Karpas-422 (cell line): ENCODE measurements at places on chromosomes 7 and 10. TPM values are rescaled to one million over a fixed set of nuclear protein-coding genes. Genes with fewer than 3 reads are reported as not detected.

Gene NPTX2
- total RNA-seq = not detected in 2 replicates

Gene PLCE1
- not detected in 2 replicates for total RNA-seq

Gene GPR15LG
- not detected in 2 replicates for total RNA-seq

Gene DKK1
- total RNA-seq = not detected in 2 replicates

Gene ABCB1
- total RNA-seq = not detected in 2 replicates

Gene TMEM270
- not detected in 2 replicates for total RNA-seq

Gene EGR2
- total RNA-seq = 0.41 TPM in 1 of 2 replicates, not detected in the other

Gene TMEM236
- 0.04 and 0.19 TPM in 2 replicates for total RNA-seq

Gene CC2D2B
- total RNA-seq = 0.30 TPM in 1 of 2 replicates, not detected in the other

Gene KIAA1549
- total RNA-seq = not detected in 2 replicates

Gene FGFBP3
- total RNA-seq = 0.22 and 0.71 TPM in 2 replicates

Gene ZNF853
- total RNA-seq = 0.04 TPM in 1 of 2 replicates, not detected in the other

Gene CPA4
- total RNA-seq = not detected in 2 replicates

Gene ZPBP
- total RNA-seq = not detected in 2 replicates

Gene GPC2
- 1.9 and 5.3 TPM in 2 replicates for total RNA-seq

Gene UCN3
- total RNA-seq = not detected in 2 replicates

Gene ZNF438
- total RNA-seq = 0.26 and 3.1 TPM in 2 replicates

Gene ZNF727
- total RNA-seq = not detected in 2 replicates

Gene SLC35G1
- total RNA-seq = 1.5 and 2.1 TPM in 2 replicates

Gene CYP26C1
- 0.14 and 0.30 TPM in 2 replicates for total RNA-seq

Gene FEZF1
- not detected in 2 replicates for total RNA-seq

Gene NUTM2B
- 0.34 and 0.61 TPM in 2 replicates for total RNA-seq

Gene PRTFDC1
- total RNA-seq = not detected in 2 replicates

Gene ANKRD30A
- total RNA-seq = not detected in 2 replicates

Gene FAM204A
- 56.1 and 86.2 TPM in 2 replicates for total RNA-seq

Gene AKR1C8
- not detected in 2 replicates for total RNA-seq

Gene GBX1
- total RNA-seq = not detected in 2 replicates

Gene GSDME
- 6.0 and 9.8 TPM in 2 replicates for total RNA-seq

Gene CHRM2
- not detected in 2 replicates for total RNA-seq

Gene SLC26A5
- total RNA-seq = not detected in 2 replicates

Gene H2BK1
- not detected in 2 replicates for total RNA-seq

Gene KLF14
- total RNA-seq = not detected in 2 replicates

Gene TMEM229A
- total RNA-seq = not detected in 2 replicates

Gene ATP5F1C
- 207 and 291 TPM in 2 replicates for total RNA-seq

Gene SCART1
- 6.9 and 7.0 TPM in 2 replicates for total RNA-seq

Gene OR2A12
- not detected in 2 replicates for total RNA-seq

Gene ZNF804B
- total RNA-seq = 0.07 TPM in 1 of 2 replicates, not detected in the other

Gene ACTL6B
- total RNA-seq = not detected in 2 replicates

Gene REEP3
- total RNA-seq = 1.8 and 1.9 TPM in 2 replicates
